ENCODE measurements at places on chromosomes 4 and X. TPM values are rescaled to one million over a fixed set of nuclear protein-coding genes. Genes with fewer than 3 reads are reported as not detected.

GRCh38 chr4:144499777-144500176, 146.2 kb upstream of the HHIP start:
- no peak for DNase-seq

- no peak for DNase-seq
Observed at GRCh38 chr4:86892636-86892960, 376 bp upstream of the C4orf36 start.

DNA sequence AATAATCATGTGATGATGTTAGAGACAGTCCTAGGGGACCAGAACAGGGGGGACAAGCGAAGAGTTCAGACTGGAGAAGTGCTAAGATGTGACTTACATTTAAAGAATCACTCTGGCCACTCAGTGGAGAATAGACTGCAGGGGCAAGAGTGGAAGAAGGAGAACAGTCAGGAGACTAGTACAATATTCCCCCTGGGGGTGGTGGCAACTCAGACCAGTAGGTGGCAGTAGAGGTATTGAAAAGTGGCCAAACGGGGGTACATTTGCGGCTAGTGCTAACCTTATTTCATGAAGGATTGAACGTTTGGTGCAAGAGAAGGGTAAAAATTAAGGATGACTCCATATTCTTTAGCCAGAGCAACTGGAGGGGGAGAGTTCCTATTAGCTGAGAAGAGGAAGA, 2.7 kb upstream of the BMX start:
- DNase-seq = peak; percentile 45

DNA sequence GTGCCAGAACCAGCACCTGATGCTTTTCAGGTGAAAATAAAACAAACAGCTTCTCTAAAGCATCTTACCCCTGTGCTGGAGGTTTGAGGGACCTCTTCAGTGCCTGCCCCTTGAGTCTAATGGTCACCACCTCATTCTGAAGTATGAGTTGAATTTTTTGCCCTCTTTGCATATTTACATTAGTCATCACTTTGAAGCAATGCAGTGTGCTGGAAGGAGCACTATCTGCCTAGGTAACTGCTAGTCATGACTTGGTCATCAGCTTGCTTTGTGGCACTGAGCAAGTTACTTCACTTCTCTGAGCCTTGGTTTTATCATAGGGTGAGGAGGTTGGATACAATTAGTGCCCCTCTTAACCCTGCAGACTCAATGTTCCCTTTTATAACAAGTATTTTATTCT, 44.9 kb downstream of the SPATA18 start:
- no peak for DNase-seq

GRCh38 chrX:65985922-65986588, 53.8 kb downstream of the VSIG4 start:
- DNase-seq = peak; percentile 58

DNA sequence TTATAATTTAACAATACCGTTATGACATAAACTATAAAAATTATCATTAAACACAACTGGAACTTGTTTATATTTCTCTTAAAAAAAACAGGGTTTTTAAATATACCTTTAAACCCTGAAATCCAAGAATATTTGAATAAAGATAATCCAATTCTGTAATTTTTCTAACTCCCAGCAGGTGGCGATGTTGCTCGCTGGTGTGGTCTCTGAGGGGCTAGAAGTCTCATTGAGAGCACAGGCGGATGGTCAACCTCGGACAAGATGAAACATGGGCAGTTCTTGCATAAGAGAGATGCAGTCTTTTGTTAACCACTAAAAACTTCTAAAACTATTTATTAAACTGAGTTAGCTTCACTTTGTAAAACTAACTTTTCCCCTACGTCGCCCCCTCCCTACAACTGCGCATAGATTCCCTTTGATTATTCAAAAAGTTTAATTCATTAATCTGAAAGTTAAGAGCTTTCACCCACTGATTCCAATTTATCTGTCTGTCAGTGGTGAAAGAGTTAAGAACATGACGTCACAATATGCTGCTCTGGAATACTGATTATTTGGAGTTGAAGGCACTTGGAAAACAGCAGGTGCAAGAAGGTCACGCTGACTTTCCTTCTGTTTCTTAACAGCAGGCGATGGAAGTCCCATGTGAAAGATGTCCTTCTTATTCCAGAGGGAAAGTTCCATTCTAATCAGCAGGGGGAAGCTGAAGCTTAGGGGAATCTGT, 29.5 kb downstream of the DMP1 start:
- DNase-seq = peak; percentile 27

DNA sequence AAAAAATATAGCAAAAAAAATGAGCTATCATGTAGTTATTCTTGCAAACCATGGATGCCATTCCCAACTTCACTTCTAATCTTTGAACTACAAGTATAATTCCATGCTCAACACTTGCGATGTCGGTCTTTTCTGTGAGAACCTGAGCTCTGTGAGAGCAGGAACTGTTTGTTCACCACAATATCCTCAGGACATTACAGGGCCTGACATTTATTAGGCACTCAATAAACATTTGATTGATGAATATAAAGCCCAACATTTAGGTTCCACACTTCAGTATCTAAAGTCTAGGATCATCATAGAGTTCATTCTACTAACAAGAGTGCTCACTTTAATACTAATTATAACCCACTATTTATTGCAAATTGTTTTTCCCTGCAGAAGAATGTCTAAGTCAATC, 211.6 kb upstream of the FAM241A start:
- no peak for DNase-seq

DNA sequence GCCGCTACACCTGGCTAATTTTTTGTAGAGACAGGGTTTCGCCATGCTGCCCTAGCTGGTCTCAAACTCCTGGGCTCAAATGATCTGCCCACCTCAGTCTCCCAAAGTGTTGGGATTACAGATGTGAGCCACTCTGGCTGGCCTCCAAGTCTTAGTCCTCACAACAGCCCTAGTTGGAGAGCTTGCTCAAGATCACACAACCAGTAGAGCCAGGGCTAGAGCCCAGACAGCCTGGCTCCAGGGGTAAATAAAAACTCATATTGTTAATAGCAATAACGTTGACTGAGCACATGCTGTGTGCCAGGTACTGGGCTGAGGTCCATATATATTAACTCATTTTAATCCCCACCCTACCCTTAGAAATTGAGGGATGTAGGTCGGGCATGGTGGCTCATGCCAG, 7.3 kb upstream of the JAKMIP1 start:
- DNase-seq = no peak

DNA sequence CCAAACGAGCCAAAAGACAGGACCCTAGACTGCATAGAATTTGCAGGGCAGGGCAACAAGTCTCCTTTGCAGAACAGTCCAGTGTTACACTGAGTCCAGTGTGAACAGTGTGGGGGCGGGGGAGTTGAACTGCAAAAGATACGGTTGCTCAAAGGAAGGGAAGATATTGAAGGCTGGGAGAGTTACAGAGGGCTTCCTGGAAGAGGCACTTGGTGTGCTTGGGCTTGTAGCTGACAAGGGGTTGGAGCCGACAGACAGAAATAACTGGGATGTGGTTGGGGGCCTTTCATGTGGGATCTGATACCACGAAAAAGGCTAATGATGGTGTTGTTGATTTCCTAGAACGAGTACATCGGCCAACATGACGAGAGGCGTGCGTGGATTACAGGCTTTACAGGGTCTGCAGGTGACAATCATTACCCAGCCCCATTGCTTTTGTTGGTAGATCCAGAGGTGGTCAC, 6.1 kb downstream of the XPNPEP2 start:
- DNase-seq = no peak

GRCh38 chr4:12499693-12500092, 984.4 kb downstream of the RAB28 start:
- DNase-seq = no peak

GRCh38 chr4:26171941-26172340, 148.9 kb upstream of the RBPJ start:
- DNase-seq = no peak

DNA sequence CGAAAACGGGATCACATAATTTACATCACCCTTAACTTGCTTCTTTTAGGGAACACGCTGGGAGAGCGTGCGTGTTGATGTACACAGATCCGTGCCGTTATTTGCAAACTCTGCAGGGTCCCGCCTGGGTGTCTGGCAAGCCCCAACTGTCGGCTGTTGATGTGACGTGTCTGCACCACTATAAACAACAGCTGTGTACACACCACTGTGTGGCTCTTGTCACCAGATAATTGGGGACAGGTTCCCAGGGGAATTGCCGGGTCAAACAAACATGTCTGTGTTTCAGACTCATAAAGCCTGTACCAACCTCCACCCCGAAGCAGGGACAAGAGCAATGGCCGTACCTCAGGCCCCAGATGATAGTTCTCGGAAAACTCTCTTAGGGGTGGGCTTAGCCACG, 105.0 kb upstream of the AFAP1 start:
- no peak for DNase-seq

GRCh38 chrX:20498851-20499635, 232.3 kb upstream of the RPS6KA3 start:
- no peak for DNase-seq

DNA sequence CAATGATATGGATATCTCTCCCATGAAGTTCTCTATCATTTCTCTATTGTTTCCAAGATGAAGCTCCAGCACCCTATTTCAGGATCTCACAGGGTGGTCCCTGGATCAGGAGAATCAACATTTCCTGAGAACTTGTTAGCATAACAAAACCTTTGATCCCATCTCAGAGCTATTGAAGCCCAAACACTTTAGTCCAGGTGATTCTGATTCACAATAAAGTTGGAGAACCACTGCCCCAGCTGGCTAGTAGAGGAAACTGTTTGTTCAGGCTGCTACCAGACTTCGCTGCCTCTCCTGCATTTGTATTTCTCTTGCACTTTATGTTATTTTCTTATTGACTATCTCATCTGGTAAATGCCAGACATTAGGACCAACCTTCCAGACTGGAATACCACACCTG, 65.4 kb downstream of the CEP44 start:
- no peak for DNase-seq

DNA sequence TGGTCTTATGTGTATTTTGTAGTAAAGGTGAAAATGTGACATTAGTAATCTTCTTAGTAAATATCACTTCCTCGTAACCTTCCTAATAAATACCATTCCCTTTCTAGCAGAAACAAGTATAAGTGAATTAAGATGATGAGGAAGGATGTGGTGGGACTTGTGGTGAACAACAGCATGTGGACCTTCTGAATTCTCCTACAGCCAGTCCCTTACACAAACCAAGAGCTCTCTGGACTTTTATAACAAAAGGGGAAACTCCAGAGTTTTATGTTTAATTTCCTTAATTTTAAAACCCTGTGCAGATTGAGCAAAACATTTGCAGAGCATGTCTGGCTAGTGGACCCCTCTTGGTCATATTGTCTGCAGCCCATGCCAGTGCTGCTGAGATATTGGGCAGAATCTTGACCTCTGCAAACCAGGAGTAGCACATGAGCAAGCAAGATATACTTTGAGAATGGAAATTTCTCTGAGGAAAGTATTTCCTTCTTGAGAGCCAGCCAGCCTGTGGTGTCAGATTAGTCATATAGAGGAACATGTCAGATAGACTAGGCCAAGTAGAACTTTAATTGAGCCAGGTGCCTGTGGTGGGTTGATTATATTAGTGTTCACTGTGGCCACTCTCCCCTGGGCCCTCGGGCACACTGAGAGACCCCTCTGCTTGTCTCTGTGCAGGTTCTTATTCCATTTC, 328.2 kb downstream of the DKK2 start:
- no peak for DNase-seq

- DNase-seq = no peak
Observed at GRCh38 chrX:45198706-45199105, 2.0 kb downstream of the DIPK2B start.

- DNase-seq = no peak
Observed at GRCh38 chr4:94680176-94680862, 77.4 kb upstream of the BMPR1B start.

- no peak for DNase-seq
Observed at GRCh38 chrX:45799576-45799975, 598.9 kb upstream of the DIPK2B start.

- no peak for DNase-seq
Observed at GRCh38 chrX:340121-340520, 21.5 kb upstream of the GTPBP6 start.

- no peak for DNase-seq
Observed at GRCh38 chr4:159341522-159341921, 238.6 kb downstream of the RAPGEF2 start.

DNA sequence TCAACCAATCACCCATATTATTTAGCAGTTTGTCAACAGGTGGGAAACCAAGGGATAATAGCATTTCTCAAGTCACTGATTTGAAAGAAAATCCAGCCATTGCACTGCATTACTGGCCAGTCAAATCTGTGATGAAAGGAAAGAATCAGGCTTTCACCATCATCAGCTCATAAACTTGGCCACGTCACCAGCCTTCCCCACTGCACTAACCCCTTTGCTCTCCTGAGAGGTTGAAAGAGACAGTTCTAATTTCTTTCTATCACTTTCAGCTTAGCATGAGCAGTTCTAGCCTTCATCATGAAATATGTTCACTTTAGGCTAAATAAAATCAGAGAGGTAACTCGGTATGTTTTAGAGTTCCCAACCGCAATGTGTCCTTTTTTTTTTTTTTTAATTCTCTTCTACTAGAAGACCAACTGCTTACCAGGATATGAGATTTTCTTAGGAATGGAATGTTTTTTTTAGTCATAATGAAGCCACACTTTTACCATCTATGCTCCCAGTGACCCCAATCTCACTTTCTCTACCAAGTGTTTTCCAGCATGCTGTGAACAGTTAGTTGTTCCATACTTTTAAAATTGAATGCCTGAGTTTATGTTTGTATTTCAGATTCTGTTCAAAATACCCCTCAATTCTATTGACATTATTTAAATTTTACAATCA, 55.7 kb upstream of the SLC7A11 start:
- DNase-seq = no peak

The XAGE3 gene
- not detected for total RNA-seq

The USP27X gene
- total RNA-seq = 1.4 TPM

The TKTL1 gene
- not detected for total RNA-seq

The LGI2 gene
- total RNA-seq = 2.5 TPM

The PABPC1L2B gene
- not detected for total RNA-seq

The SAGE1 gene
- not detected for total RNA-seq

The MBNL3 gene
- total RNA-seq = 51.4 TPM

The ERAS gene
- total RNA-seq = 0.38 TPM

The RNF150 gene
- total RNA-seq = 2.5 TPM

The CNOT6L gene
- 51.0 TPM for total RNA-seq

The SLC9B2 gene
- total RNA-seq = 9.7 TPM
